ENCODE measurements at places on chromosomes 16 and 17. TPM values are rescaled to one million over a fixed set of nuclear protein-coding genes. Genes with fewer than 3 reads are reported as not detected.

GRCh38 chr16:72768591-72768990 lies 279.3 kb downstream of the ZFHX3 start:
- no peak for DNase-seq

GRCh38 chr16:13697568-13697967 lies 222.4 kb upstream of the ERCC4 start:
- DNase-seq, result no peak

GRCh38 chr16:27340654-27341053 lies 26.9 kb downstream of the IL4R start:
- DNase-seq, result no peak

SNF8 gene
- 278 TPM for total RNA-seq

MT1X gene
- total RNA-seq, result 120 TPM

- DNase-seq, result no peak
These were observed 12.2 kb downstream of the C16orf95 start for GRCh38 chr16:87304951-87305350.

GAA gene
- total RNA-seq, result 76.2 TPM

DNA sequence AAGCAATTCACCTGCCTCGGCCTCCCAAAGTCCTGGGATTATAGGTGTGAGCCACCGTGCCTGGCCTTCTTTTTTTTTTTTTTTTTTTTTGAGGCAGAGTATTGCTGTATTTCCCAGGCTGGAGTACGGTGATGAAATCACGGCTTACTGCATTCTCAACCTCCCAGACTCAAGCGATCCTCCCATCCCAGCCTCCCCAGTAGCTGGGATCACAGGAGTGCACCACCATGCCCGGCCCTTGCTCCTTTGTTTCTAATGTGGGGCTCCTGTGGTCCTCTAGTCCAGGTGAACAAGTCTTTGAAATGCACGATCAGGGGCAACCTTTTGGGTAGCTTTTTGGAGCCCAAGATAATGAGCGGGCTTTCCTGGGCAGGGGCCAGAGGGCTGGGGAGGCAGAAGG lies 23.2 kb downstream of the CMIP start:
- no peak for DNase-seq

GRCh38 chr17:6507535-6507934 lies 48.8 kb downstream of the PITPNM3 start:
- DNase-seq, result peak; percentile 90

All from PC-3 (cell line).